ENCODE measurements at places on chromosomes 5 and 9.

DNA sequence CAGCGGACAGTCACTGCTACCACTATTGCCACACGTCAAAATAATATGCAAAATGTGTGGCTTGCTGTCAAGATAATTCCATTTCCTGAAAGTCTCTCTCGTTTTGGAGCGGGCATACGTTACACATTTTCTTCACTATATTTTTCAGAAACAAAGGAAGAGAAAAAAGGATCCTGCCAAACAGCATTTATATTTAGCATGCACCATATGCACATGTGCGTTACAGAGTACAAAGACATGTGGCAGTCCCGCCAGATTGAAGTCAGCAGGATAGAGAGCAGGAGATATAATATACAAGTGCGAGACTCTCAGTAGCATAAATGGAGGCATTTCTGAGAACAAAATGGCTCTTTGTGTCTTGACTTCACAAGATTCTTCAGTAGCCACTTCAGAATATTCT, 221.6 kb upstream of the KIF2A start:
- peak; percentile 11 for DNase-seq

DNA sequence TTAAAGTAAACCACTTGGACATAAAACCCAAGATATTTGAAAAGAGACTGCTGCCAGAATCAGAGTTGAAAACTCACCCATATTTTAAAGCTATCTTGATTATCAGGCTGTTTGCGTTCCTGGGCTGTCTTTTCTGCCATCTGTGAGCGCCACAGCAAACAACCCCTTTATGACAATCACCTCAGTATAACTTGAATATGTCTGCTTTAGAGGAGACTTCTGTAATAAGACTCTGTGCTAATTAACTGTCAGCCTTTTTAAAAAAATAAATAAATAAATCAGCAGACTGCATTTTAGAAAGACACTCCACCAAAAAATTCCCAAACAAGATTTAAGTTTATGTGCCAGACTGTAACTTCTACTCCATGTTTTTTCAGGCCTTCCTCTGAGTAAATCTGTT, 375.7 kb upstream of the CCNH start:
- no peak for DNase-seq

DNA sequence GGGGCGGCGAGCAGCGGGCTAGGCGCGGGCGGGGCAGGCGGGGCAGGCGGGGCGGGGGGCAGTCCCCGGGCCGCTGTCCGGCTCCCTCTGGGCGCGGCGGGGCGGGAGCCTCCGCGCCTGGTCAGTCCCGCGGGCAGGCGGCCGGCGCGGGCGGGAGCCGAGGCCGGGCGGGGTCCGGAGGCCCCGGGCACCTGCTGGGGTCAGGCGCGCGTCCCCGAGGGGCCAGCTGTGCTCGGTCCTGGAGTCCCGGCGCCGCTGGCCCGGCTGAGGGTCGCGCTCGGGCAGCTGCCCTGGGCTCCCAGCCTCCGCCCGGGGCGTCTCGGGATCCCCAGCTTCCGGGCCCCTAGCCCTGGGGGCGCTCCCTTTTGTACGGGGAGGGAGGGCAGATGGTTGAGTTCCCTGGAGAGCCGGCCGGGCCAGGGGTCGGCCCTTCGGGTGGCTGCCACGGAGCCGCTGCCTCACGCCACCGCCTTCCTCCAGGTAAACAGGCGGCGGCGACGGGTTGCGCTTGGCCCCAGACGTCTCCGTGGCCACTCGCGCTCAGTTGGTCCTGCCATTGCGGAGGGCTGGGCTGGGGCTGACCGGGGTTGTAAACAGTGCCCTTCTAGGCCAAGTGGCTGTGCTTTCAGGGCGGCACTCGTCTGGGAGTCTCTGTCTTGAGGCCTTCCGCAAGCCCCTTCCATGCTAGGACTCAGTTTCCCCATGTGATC, 473 bp downstream of the ZBTB34 start:
- no peak for DNase-seq

DNA sequence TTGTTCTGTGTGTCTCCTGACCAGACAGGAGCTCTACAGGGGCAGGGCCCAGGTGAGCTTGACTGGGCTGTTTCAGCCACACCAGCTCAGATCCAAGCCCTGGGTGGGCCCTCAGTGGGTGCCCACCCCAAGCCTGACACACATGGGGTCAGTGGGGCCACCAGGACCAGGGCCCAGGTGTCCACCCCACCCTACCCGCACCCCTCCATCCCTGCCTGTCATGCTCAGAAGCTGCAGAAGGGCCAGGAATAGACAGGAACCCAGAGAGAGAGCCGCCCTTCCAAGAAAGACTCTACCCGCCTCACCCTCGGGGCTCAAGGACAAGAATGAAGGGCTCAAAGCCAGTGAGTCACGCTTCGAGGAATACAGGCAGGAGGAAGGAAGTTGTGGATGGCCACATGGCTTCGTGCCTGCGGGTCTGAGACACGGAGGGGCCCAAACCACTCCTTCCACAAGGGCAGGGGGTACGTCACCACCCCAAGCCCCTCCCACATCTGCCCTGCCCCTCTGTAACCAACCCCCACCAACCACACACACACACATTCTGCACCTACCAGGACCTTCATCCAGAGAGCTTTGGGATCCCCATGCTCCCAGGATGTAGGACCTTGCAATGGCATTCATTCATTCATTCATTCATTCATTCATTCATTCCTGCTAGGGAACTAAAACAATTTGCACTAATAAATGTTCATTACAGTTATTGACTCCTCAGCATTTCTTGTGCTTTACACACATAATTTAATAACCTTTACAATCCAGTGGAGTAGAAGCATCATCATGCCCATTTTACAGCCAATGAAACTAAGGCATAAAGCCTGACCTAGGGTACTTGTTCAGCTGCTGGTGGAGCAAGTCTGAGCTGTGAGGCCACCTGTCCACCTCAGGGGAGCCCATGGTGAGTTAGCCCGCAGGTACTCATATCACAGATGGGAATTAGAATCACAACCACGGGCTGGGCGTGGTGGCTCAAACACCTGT, 55.9 kb upstream of the STXBP1 start:
- DNase-seq = no peak

DNA sequence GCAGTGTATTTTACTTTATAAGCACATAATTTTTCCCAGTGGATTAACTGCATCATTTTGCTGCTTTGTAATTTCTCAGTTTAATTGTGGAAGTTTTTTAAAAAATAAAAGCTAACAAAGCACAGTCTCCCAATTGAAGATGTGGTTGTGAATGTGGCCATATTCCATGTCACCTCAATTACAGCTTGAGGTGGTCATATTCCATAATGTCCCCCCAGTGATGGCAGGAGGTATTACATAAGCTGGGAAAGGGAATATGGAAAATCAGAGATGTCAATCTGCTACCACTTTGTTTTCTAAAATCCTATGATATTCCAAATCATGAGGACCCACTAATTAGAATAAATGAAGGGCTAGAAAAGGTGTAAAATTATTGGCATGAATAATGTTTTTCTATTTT, 1672.0 kb upstream of the CDH9 start:
- DNase-seq = no peak

DNA sequence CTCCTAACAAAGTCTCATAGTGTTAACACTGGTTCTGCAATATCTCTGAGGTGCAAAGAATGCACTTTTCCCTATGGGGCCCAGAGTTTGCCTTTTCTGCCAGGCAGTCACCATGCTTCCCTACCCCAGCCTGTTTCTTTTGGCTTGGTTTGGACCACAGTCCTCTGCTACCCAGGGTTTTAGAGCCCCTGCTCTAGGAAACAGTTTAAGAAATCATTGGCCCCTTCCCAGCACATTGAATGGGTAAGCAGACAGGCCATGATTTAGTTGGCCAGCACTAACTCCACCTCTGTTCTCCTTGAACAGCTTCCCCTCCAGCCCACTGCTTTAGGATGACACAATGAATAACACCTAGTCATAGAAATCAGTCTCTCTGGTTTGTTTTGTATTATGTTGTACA, 73.2 kb downstream of the UBAP1 start:
- no peak for DNase-seq

DNA sequence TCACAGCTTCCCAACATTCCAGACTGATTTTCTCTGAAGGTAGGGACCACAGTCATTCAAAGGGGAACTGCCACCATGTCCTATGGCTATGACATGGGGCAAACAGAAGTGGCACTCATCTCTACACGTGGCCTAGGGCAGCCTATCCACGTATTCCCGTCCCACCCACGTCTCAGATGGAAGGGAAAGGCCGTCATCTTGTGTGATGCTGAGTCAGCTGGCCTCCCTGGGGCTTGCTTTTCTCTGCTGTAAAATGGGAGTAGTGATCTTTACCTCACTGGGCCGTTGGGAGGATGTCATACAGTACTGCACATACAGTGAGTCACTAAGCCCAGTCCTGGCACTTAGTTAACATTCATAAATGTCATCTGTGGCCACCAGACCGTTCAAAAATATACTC, 72.3 kb downstream of the RAPGEF1 start:
- no peak for DNase-seq

- DNase-seq = no peak
These were observed 26.3 kb upstream of the FAM120AOS start for GRCh38 chr9:93479726-93480125.

DNA sequence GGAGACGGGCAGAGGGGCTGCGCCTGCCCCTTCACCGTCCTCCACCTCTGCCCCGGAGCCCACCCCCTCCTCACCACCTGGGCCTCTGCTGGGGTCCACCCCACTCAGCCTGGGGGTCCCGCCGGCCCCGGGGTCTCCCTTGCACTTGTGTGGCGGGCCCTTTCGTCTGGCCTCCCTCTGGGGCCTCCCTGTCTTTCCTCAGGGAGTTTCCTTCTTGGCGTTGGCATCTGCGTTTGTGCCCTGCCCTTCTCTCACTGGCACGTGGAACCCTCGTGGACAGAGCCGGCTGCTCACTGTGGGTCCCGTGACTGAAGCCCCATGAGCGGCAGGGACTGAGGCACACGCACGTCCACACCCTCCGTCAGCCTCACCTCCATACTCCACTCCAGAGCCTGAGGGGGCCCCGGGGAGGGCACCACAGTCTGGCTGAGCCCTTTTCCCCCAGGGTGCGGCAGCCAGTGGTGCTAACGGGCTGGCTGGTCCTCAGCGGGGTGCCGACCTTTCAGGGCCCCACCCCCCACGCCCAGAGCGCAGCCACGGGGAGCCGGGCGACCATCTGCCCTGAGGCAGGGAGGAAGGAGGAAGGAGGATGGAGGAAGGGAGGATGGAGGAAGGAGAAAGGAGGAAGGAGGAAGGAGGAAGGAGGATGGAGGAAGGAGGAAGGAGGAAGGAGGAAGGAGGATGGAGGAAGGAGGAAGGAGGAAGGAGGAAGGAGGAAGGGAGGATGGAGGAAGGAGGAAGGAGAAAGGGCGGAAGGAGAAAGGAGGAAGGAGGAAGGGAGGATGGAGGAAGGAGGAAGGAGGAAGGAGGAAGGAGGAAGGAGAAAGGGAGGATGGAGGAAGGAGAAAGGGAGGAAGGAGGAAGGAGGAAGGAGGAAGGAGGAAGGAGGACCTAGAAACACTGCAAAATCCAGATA, 53.0 kb upstream of the NRARP start:
- DNase-seq = no peak

DNA sequence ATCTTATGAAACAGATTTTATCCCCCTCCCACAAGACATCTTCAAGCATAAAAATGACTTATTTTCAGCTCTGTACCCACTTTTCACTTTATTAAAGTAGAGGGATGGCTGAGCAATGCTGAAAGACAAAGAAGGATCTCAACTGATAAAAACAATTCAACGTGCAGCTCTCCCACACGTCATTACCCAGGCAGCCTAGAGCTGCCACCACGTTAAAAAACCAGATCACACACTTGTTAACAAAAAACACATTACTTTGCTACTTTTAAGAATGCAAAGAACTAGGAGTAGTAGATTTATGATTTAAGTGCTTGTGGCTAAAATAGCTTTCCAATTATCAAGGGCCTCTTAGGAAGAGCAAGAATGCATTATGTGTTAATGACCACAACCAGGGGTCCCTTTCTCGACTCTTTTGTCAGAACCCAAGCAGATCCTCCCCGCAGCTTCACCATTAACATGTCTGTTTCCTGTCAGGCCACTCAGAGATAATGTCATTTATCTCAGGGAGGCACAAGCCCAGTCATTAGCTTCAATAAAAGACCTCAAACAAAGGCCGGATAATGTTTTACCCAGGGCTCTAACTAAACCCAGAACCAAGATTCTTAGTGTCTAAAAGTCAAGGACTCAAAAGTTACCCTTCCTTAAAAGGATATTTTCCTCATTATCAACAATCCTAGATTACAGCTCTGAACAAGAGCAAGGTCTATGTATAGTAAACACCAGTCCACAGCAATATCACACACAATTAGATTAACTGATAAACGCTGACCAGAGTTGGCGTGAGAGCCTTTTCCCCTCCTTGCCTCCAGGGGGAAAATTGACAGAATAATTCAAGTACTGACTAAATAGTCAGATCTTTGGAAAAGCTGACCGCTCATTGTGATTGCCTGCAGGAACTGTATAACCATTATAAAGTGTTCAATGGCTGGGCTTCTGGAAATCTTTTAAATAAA, 7.5 kb downstream of the ZNF608 start:
- no peak for DNase-seq

DNA sequence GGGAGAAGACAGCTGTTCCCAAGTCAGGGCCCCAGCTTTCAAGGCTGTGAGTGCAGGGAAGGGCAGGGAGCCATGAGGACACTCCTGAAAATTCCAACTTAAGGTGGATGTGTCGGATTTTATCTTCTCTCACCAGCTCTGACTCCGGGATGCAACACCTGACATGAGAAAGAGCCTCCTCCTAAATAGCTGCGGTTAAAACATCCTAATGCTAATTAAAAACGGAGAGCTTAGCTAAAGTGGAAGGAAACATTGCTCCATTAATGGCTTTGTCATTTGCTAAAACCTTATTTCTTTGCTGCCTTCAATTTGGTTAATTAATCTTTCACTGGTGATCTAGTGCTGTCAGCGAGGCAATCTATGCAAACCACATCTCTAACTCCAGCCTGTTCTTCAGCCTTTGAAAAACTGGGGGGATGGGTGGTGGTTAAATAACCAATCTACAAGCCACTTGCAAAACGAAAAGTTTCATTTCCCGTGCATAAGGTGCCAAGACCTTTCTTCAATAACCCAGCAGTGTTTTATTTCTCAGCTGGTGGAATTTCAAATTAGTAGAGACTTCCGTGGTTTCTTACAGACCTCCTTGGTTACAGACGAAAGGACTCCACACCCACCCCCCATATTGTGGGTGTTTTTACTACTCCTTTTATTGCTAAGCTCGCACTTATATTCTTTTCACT, 379.6 kb downstream of the MLLT3 start:
- no peak for DNase-seq

DNA sequence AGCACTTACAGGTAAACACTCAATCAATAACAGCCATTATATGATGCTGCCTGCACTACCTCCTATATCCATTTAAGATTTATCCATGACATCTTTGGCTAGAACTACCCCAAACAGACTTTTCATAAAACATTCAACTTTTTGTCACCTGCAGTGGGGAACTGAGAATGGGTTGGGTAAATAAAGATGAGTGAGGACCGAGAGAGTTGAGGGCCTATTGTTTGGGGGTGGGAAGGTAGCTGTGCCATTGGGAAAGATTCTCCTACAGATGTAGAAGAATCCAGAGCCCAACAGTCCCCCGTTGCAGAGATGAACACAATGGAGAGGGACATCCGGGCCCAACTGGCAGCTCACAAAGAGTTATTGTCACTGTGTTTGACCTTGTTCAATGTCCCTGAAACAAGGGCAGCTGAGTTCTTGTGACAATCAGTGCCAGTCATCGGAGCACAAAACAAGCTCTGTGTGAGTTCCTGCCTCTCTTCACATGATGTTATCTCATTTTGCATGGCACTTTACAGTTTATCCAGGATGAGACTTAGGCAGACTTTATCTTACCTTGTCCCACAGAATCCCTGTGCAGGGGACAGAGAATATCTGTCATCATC, 11.5 kb upstream of the SLC31A2 start:
- peak; percentile 62 for DNase-seq

Data from posterior cingulate gyrus (tissue), 11 donors.